ENCODE measurements at places on chromosomes 11 and 22. TPM values are rescaled to one million over a fixed set of nuclear protein-coding genes. Genes with fewer than 3 reads are reported as not detected.

DNA sequence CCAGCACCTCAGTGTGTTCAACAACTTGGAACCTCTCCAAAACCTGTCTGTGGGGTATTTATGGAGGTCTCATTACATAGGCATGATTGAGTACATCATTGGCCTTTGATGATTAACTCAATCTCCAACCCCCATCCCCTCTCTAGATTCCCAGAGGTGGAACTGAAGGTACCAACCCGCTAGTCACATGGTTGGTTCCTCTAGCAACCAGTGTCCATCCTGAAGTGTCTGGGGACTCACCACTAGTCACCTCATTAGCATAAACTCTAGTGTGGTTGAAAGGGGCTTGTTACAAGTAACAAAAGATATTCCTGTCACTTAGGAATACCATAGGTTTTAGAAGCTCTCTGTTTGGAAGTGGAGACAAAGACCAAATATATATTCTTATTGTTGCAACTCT is 40.3 kb downstream of the SIK2 start:
- no peak for DNase-seq

- DNase-seq = no peak
Observed at GRCh38 chr11:35121326-35121865, 17.6 kb upstream of the CD44 start.

Gene GALNT18
- 10.4 TPM for polyA plus RNA-seq

DNA sequence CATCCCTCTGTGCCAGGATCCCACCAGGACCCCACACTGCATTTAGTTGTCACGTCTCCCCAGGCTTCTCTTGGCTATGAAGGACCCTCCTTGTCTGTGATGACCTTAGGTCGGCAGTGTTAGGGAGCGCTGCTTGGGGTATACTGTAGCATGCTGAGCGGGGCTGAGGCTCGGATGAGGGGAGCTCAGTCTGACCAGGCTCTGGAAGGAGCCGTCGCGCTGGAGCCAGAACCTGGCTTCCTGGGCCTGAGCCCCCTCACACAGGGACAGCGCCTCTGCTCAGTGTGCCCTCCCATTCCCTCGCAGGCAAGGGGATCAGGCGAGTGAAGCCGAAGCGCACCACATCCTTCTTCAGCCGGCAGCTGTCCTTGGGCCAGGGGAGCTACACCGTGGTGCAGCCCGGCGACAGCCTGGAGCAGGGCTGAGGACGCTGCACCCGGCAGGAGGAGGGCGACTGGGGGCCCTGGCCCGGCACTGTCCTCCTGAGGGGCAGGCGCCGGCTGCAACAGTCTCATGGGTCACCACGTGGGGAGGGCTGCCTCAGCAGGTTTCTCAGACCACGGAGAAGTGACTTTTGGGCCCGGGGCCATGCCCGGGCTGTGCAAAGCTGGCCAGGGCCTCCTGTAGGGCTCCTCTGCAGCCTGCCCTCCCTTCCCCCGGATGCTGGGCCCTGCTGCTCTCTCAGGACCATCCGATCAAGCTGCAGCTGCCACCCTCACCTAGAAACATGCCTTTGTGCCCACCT is 11.5 kb upstream of the NEAT1 start:
- no peak for DNase-seq

DNA sequence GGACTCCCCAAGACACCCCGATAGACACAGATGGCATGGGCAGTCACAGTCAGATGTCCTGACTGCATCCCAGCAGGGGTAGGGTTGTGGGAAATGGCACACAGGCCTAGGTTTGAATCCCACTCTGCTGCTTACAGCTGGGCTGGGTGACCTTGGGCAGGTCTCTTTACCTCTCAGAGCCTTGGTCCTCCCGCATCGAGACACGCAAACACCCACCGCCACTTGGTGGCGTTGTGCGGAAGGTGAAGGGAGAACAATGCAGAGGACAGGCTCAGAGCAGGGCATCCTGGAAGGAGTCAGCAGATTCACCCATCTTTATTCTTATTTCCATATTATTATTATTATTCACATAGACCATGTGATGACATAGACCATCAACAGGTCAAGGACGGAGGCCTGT is 140.5 kb downstream of the MIAT start:
- DNase-seq = no peak

Gene OR9Q2
- not detected for polyA plus RNA-seq
